Aorta (tissue), 5 donors: ENCODE measurements at places on chromosomes 2 and 18. TPM values are rescaled to one million over a fixed set of nuclear protein-coding genes. Genes with fewer than 3 reads are reported as not detected.

Gene DNAH6
- total RNA-seq, result 0.78 TPM

Gene ZNF519
- total RNA-seq, result 10.0 TPM

Gene ATG16L1
- 20.5 TPM for total RNA-seq

- H3K36me3 ChIP-seq, result no peaks in the 10 kb centered on the region
- no peak overlapping the region for H3K27ac ChIP-seq
- no peak overlapping the region for H3K4me3 ChIP-seq
- H3K27me3 ChIP-seq, result no peaks in the 10 kb centered on the region
- no peak for DNase-seq
- H3K4me1 ChIP-seq, result no peaks in the 10 kb centered on the region
Observed at GRCh38 chr2:64295326-64296139, 151.3 kb upstream of the PELI1 start.

DNA sequence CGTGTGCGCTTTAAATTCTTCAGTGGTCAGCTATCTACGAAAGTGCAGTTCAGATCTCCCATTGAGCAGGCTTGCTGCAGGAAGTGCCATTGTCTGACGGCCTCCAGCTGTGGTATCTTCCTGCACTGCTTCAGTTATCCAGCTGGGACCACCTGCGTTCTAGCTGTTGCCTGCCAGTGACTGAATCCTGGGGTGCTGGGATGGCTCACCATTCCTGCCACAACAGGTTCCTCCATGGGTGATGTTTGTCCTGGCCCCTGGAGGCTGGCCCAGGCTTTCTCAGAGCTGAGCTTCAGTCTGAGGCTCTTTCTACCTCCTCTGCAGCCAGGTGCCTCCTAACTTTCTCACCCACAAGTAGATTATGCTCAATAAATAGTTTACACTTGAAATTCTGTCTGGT, 498.5 kb upstream of the HS6ST1 start:
- H3K36me3 ChIP-seq, result no peaks in the 10 kb centered on the region
- no peak overlapping the region for H3K4me3 ChIP-seq
- no peak overlapping the region for H3K27ac ChIP-seq
- DNase-seq, result no peak

DNA sequence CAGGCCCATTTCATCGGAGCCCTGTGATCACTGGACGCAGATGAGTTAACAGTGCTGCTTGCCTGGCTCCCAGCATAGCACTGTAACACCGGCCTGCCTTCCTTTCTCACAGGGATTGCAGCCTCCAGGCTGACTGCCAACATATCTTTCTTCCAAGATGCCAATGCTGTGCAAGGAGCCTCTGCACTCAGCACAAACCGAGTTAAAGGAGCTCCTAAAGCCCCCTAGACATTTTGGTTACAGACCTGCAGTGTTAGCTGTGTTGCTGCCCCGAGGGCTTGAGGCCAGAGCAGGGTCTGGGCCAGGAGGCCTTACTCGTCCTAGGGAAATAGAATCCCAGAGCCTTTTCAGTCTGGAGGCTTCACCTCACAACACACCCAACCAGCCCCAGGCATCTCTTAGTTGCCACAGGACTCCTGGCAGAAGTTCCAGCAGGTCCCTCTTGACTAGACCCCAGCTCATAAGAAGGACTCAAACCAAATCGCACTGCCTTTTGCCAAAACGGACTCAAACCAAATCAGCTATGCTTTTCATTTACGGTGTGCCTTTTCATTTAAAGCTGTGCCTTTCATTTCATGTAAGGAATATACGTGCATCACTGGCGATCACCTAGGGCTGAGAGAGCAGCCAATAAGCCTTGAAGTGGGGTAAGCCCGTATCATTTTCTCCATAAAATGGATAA, 58.4 kb upstream of the EML4 start:
- no peak for DNase-seq
- no peaks in the 10 kb centered on the region for H3K36me3 ChIP-seq
- H3K4me1 ChIP-seq, result no peaks in the 10 kb centered on the region
- H3K4me3 ChIP-seq, result no peak overlapping the region
- H3K27me3 ChIP-seq, result no peaks in the 10 kb centered on the region

- H3K4me1 ChIP-seq, result no peaks in the 10 kb centered on the region
- DNase-seq, result no peak
- H3K4me3 ChIP-seq, result no peak overlapping the region
- H3K27me3 ChIP-seq, result no peaks in the 10 kb centered on the region
Observed at GRCh38 chr18:25737710-25738311, 352.6 kb downstream of the SS18 start.

GRCh38 chr2:7053650-7054265, 136.5 kb downstream of the RNF144A start:
- H3K27ac ChIP-seq, result no peak overlapping the region
- no peaks in the 10 kb centered on the region for H3K36me3 ChIP-seq
- no peaks in the 10 kb centered on the region for H3K4me1 ChIP-seq
- H3K27me3 ChIP-seq, result no peaks in the 10 kb centered on the region

DNA sequence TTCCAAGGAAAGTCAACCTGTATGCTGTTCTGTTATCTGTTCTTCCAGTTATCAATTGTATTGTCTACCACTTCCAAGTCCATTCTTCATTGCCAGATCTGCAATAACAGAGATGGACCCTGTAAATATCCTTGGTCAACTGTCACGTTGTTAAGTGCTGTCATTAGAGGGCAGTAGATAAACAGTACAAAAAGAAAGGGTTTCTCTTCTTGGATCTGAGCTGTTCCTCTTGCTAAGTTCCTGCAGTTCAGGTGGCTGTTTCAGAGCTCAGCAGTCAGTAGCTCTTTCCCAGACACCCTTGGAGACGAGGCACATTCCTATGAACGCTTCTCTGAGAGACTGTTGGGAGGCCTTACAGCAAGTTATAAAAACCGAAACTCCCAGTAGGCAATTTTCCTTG, 957.1 kb upstream of the CHAC2 start:
- no peaks in the 10 kb centered on the region for H3K27me3 ChIP-seq
- no peak overlapping the region for H3K27ac ChIP-seq
- H3K4me3 ChIP-seq, result no peak overlapping the region
- no peaks in the 10 kb centered on the region for H3K36me3 ChIP-seq

GRCh38 chr2:62672601-62673000, 32.9 kb upstream of the EHBP1 start:
- no peak overlapping the region for H3K4me3 ChIP-seq
- no peaks in the 10 kb centered on the region for H3K27me3 ChIP-seq
- no peaks in the 10 kb centered on the region for H3K36me3 ChIP-seq
- H3K27ac ChIP-seq, result no peak overlapping the region

GRCh38 chr2:45191976-45192375, 182.7 kb upstream of the SIX2 start:
- H3K4me1 ChIP-seq, result no peaks in the 10 kb centered on the region
- H3K4me3 ChIP-seq, result no peak overlapping the region
- no peak overlapping the region for H3K27ac ChIP-seq

DNA sequence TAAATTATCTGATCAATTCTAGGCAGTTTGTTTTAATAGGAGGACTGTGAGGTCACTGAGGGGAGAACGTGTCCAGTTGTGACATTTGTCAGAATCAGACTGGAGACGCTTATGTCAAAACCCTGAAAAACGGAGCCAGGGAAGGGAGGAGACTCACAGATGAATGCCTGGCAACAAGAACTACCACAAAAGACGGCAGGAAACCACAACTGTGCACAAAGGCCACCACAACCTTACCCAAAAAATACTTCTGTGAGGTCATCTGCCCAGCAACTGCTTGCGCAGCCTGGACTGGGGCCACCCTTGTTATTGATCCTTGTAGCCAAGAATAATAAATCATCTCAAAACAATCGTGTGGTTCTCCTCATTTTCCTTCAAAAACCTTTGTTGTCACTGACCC, 173.0 kb upstream of the ALKAL2 start:
- peaks cover 3% of the 10 kb centered on the region for H3K27me3 ChIP-seq
- H3K27ac ChIP-seq, result no peak overlapping the region
- H3K4me3 ChIP-seq, result no peak overlapping the region
- no peaks in the 10 kb centered on the region for H3K4me1 ChIP-seq
- DNase-seq, result no peak

DNA sequence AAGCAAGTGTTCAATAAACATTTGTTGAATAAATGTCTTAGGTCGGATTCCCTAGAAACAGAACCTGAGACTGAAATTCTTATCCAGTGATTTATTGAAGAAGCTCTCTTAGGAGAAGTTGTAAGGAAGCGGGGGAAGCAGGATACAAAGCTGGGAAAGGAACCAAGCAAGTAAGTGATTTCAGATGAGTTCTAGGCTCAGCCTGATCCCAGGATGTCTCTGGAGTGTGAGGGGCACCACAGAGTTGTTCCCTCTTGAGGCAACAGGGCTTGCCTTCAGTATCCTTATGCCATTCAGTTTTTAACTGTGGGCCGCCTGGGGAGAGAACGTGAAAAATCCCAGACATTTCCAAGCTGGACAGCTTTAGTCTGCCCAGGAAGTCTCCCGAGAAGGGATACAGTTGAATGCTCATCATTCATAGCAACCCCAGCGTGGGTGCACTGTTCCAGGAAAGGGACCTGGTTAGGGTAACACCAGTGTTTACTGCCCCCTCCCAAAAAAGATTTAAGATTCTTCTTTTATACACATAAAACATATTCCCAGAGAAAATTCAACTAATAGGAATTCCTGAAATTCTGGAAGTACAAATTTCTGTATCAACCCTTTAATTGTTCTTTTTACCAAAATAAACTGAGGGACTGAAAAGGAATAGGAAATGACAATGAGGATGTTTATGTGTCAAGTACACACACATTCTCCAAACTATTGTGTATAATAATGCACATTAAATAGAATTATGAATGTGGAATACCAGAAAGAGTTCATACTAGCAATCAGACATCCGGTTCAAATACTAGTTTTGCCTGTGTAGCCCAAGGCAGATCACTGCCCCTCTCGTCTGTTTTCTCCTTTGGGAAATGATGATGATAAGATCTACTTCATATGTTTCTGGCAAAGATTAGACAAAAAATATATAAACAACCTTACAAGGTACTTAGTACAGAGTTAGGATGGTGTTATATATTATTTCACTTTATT, 592.1 kb upstream of the CDH2 start:
- DNase-seq, result no peak
- no peaks in the 10 kb centered on the region for H3K27me3 ChIP-seq
- H3K36me3 ChIP-seq, result no peaks in the 10 kb centered on the region
- no peak overlapping the region for H3K4me3 ChIP-seq

GRCh38 chr2:73260338-73260984, 23.8 kb downstream of the FBXO41 start:
- H3K4me3 ChIP-seq, result no peak overlapping the region
- H3K36me3 ChIP-seq, result no peaks in the 10 kb centered on the region
- no peak overlapping the region for H3K27ac ChIP-seq
- no peaks in the 10 kb centered on the region for H3K4me1 ChIP-seq
